Activated naive CD4-positive, alpha-beta T cell (primary cell): ENCODE measurements at places on chromosomes 1 and 21.

- no peak for DNase-seq
Measured at GRCh38 chr1:8533907-8534306, 216.0 kb downstream of the SLC45A1 start.

- DNase-seq = no peak
Measured at GRCh38 chr1:205508227-205508714, 3.8 kb downstream of the CDK18 start.

DNA sequence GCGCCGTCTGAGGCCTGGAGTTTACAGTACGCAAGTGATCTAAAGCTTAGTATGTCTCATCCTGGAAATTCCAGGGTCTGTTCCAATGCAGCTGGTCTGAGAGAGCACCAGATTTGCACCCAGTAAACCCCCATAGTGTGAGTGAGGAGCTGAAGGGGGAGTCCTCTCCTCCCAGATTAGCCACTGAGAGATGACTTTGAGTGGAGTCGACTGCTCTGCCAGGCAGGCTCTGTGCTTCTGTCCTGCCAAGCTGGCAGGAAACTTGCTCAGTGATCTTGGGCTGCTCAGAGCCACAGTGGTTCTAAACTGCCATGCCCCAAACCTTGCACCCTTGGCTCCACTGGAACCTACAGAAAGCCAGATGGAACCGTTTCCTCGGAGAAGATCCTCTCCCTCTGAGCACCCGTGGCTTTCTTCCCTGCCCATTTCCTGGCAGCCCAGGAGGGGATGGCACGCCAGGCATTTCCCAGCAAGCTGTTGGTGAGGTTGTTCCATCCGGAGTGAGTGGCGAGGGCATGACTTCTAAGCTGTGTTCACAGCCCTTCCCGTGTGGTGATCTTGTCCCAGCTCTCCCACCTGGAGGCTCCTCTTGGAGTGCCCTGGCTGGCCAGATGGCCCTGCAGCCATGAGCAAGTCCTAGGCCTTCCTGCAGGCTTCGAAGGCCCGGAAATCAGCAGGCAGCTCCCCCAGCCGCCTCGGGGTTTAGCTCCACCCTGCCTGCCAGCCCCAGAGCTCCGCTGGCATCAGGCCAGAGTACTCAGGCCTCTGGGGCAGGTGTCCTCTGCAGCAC, 125.9 kb upstream of the VAMP3 start:
- DNase-seq = no peak

DNA sequence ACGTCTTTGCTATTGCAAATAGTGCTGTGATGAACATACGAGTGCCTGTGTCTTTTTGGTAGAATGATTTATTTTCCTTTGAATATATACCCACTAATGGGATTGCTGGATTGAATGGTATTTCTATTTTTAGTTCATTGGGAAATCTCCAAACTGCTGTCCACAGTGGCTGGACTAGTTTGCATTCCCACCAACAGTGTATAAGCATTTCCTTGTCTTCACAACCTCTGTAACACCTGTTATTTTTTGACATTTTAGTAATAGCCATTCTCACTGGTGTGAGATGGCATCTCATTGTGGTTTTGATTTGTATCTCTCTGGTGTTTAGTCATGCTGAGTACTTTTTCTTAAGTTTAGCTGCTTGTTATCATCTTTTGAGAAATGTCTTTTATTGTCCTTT, 215.0 kb downstream of the FMN2 start:
- DNase-seq = no peak

DNA sequence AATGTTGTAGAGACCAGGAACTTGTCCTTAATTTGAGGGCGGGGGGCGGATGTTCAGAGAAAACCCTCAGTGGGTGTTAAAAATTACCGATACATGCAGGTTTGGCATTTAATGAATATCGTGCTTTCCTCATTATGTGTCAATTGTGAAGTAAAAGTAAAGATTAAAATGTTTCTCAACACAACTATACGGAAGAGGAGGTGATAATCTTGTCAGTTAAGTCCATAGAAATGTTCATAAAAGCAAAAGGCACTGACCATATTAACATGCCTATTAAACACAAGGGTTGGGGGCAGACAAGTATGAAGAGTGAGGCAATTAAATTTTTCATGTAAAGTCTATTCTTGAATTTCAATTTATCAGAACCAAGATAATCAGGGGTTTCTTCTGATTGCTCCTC, 1.3 kb downstream of the BRINP3 start:
- DNase-seq = no peak

- DNase-seq = no peak
Measured at GRCh38 chr1:244349581-244350001, 102.1 kb downstream of the ADSS2 start.
